ENCODE measurements at places on chromosomes 4 and X. TPM values are rescaled to one million over a fixed set of nuclear protein-coding genes. Genes with fewer than 3 reads are reported as not detected.

DNA sequence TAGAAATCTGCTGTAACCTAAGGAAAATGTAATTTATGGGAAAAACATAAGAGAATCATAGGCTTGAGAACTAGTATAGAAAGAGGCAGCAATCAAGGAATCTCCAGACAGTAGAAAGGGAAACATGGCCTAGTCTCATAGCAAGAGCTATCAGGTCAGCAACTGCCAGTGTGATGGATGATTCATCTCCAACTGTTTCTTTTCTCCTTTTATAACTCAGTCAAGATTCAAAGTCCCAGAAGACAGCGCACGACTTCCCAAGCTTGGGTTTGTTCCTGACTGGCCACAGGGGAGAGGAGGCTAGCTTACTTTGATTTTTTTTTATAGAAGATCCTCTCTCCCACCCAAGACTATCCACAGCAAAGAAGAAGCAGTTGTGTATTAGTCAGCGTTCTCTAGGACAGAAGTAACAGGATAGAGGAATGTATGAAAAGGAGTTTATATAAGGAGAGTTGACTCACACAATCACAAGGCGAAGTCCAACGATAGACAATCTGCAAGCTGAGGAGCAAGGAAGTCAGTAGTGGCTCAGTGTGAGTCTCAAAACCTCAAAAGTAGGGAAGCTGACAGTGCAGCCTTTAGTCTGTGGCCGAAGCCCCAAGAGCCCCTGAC, 181.5 kb downstream of the GC start:
- no peak for DNase-seq

- no peak for DNase-seq
Measured at GRCh38 chrX:124194199-124194598, 138.3 kb upstream of the TEX13D start.

GRCh38 chrX:15499976-15500375, 631 bp upstream of the BMX start:
- no peak for DNase-seq

Gene SMIM43
- polyA plus RNA-seq, result 0.38 TPM
